ENCODE measurements at places on chromosomes 5 and 9.

GRCh38 chr5:100043475-100043874, 491.7 kb upstream of the FAM174A start:
- DNase-seq = no peak

DNA sequence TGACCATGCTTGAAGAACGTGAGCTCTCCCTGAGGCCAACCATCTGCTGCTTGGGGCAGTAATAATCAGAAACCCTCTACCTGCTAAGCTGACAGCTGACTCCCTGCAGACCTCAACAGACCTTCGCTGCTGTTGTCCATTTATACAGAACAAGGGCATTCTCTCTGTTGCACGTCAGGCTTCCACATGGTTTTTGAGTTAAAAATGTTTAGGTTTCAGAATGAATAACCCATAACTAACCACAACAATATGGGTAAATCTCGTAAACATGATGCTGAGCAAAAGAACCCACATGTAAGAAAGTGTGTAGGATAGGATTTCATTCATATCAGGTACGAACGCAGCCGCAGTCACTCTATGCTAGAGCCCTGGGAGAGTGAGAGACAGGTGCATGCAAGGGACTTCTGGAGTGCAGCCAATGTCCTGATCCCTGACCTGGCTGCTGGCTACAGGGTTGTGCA, 348.5 kb downstream of the MED10 start:
- DNase-seq = no peak

GRCh38 chr5:78604689-78605285, 43.8 kb downstream of the LHFPL2 start:
- no peak for DNase-seq

DNA sequence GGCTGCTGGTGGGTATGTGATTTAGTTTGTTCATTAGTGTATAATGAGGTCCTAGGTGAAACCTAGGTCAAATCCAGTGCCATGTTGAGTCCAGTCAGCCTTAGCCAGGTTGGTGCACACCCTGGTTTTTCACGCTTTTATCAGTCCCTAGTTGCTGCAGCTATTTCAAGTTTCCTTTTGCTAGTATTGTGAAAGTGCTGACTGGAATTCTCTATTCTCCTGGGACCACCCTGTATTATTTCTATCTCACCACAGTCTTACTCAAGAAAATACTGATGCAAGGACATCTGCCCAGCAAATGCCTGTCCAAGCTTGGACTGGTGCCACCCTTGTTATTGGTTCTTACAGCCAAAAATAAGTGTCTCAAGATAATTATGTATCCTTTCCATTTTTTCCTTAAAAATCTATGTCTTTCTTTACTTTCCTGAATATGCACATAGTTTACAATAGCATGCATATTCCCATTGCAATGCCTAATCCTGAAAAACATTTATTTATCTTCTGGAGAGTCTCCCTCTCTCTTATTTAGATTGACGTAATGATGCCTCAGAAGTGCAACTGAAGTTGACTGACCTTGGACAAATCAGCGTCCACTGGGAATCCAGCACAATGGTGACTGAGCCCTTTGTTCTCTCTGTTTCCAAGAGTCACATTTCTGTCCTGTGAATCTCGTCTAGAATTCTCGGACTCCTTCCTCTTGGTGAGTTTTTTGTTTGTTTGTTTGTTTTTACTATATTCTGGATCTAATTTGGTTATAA, 1075.0 kb downstream of the CDH9 start:
- DNase-seq = peak; percentile 24

GRCh38 chr5:172059661-172060100, 53.2 kb upstream of the FBXW11 start:
- no peak for DNase-seq

- no peak for DNase-seq
Measured at GRCh38 chr9:3719286-3719685, 193.5 kb upstream of the RFX3 start.

DNA sequence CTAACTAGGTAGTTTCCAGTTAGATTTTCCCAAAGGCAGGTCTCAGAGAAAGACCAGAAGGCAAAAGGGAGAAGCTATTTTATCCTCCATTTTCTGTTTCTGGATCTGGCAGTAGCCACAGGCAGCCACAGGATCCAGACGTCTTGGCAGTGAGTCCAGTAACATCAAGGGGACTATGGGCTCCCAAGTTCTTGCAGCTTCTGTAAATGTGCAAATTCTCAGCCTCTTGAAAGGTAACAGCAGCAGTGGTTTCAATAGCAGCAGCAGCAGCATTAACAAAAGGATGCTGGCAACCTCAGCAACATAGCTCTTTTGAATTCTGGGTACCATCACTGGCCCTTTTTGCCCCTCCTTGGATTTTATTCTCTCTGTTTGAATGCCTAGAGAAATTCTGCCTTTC, 27.1 kb upstream of the IL33 start:
- DNase-seq = no peak

DNA sequence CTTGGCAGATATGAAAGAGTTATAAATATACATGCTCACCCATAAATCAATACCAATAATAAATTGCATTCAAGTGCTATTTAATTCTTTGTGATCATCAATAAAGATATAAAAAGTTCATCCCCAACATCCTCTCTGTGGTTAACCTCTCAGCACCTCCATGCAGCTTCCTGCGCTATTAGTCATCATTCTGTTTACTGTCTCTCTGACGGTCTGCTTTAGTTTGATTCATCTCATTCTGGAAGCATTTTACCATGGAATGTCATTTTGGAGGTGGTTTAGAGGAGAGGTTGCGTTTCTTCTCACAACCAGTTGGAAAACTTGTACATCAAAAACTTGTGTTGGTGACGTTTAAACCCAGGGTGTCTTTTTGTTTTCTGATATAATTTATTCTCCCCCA, 486.6 kb downstream of the BRINP1 start:
- no peak for DNase-seq

DNA sequence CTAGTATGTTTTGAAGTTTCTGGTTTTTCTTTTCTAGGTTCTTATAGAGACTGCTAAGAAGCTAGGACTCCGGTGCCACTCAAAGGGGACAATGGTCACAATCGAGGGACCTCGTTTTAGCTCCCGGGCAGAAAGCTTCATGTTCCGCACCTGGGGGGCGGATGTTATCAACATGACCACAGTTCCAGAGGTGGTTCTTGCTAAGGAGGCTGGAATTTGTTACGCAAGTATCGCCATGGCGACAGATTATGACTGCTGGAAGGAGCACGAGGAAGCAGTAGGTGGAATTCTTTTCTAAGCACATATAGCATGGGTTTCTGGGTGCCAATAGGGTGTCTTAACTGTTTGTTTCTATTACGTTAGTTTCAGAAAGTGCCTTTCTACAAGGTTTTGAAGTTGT, 52.2 kb downstream of the MTAP start:
- no peak for DNase-seq

DNA sequence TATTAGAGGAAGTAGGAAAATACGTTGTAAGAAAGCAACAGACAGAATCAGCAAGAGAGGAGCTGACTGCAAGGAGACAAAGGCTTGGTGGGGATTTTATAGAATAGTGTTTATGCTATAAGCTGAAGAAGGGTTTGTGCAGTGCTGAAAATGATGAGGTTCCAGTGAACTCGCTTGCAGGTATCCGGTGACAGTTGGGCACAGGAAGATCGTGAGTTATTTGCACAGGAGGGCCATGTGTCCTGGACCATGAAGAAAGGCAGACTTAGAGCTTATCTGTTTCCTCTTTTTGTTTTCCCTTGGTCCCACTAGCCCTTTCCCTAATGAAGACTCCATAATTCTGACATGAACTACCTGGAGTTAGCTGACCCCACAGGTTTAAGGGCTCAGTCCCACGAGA, 61.4 kb downstream of the NXNL2 start:
- no peak for DNase-seq

GRCh38 chr5:14298126-14298847, 155.1 kb downstream of the TRIO start:
- no peak for DNase-seq

DNA sequence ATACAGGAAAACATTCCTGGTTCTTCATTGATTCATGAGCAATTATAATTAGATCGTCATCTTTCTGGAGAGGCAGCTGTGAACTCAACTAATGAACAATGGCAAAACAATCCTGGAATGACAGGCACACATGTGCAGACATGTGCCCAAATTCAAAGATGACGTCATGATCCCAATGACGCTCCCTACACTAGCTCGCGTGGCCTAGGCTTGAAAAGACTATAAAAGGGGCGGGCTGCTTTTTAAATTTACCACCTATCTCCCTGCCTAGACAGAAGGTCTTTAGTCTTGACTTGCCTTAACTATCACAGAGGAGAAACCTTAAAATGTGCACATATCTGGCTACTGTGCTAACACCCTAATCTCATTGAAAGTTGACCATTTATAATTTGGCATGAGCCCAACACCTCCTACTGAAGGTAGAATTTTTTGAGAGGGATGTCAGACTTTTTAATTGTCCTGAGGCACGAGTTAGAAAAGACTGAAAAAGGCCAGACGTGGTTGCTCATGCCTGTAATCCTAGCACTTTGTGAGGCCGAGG, 88.2 kb downstream of the PRRT1B start:
- no peak for DNase-seq
